ENCODE measurements at places on chromosomes 13 and 19. TPM values are rescaled to one million over a fixed set of nuclear protein-coding genes. Genes with fewer than 3 reads are reported as not detected.

The ANKRD24 gene
- 2.7 TPM for total RNA-seq

The PALM3 gene
- total RNA-seq: 24.1 TPM

The SMIM44 gene
- total RNA-seq: not detected

The PLIN5 gene
- 30.3 TPM for total RNA-seq

The PLK5 gene
- total RNA-seq: not detected

- DNase-seq: peak; percentile 80
These were observed 5.1 kb upstream of the MKNK2 start for GRCh38 chr19:2055931-2056836.

- DNase-seq: peak; percentile 76
These were observed 547 bp upstream of the INTS6 start for GRCh38 chr13:51453207-51453958.

DNA sequence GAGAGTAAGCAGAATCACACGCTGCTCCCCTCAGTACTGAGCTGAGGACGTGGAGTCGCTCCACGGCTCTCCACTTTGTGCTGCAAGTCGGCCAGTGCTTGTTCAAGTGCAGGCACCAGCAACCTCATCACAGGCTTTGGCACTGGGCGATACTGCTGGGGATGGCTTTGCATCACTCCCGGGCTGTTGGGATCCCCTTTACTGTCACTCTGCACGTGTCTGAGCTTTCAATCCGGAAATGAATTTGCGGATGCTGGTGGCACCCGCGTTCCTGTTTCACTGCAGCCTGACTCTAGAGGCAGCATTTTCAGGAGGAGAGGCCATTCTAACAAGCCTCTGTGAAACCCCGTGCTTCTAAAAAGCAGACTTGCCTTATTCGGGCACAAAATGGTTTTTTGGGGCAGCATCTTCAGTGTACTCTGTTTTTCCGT lies 19.1 kb downstream of the SMARCA4 start:
- DNase-seq: no peak

DNA sequence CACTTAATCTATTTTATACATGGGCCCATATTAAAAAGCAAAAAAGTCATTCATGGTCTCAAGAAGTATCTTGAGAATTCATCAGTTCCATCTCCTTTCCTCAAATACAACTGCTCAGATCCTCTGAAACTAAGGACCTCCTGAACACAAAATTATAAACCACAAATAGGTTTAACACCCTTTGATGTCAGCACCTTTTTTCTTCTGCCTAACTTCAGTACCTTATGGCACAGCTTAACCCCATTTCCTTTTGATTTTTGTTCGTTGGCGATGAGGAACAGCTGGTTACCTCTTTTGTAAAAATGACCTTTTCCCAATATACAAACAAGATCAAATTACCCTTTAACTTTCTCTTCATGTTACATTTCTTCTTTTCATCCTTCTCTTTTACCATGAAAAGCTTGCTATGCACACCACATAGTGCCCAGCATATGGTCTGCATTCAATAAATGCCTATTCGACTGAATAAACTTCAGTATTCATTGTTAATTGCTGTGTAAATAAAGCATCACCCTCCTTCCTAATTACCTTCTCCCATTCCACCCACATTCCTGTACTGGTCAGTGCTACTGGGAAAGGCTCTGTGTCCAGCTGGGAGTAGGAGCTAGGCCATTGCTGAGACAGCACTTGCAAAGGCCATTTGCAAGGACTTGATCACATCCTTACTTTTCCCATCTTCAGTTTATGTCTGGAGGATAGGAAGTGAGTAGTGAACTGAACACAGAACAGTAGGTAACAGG lies 317.9 kb downstream of the SHISA2 start:
- DNase-seq: no peak

DNA sequence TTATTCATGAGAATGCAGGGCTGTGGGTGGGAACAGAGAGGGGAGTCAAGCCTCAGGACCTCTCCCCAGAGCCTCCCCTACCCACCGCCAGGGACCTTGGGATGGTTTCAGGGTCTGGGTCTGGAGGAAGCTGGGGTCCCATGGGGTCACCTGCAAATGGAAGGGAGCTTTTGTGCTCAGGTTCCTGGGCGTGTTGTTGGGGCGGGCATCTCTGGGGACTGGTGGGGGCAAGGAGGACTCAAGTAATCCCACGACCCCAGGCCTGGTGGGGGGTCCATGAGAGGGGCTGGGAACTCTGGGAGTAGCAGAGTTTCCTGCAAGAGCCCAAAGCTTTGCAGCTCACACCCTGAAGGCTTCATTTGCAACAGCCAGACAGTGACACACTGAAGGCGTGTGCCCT lies 60.2 kb downstream of the UNC13A start:
- DNase-seq: no peak

DNA sequence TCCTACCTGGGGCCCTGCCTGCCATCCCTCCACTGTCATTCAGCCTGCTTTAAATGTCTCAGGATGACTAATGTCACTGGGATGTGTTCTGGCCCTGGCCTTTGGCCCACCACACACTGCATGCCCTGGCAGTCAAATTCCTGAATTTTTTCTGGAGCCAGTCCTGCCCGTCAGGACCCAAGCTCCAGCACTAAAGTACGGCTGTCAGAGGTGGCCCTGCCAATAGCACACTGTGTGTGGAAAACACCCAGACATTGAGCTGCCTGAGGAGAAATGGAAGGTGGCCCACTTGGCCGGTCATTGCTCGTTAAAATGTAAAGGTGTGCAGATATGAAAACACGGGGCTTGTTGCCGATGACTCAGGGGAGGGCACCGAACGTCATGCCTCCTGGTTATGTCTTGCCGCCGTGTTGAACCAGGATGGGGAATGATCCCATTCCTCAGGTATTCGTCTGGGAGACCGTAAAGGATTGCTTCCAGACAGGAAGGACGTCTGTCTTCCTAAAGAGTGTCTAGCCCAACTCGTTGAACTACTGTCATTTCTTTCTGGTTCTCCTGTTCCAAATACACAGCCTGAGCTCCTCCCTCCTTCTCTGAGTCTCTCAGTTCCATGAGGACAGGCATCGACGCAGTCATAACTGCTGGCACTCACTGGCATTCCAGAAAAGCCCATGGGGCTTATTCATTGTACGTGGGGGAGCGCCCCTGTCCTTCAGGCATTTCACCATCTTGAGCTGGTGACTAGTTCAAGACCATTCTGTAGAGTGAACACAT lies 40.6 kb downstream of the COL4A2 start:
- DNase-seq: no peak

GRCh38 chr19:58088521-58089052 lies 9.4 kb downstream of the ZSCAN18 start:
- no peak for DNase-seq

DNA sequence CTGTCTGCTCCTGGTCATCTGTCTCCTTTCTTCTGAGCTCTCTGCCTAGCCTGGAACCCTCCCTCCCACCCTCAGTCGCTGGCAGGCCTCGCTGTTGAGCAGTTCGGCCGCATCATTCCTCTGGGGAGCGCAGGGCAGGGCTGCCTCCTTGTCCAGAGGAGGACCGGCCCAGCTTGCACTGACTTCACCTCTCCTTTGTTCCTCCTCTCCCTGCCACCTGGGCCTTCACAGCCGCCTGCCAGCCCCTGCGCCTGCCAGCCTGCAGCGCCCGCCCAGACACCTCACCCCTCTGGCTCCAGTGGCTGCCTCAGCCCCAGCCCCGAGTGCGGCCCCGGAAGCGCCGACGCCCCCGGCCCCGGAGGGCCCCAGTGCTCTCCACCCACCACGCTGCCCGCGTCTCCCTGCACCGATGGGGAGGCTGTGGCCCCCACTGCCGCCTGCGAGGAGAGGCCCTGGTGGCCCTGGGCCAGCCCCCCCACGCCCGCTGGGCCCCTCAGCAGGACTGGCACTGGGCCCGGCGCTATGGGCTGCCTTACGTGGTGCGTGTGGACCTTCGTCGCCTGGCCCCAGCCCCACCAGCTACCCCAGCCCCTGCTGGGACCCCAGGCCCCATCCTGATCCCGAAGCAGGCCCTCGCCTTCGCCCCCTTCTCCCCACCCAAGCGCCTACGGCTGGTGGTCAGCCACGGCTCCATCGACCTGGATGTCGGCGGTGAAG lies 7.2 kb downstream of the KMT5C start:
- DNase-seq: no peak

DNA sequence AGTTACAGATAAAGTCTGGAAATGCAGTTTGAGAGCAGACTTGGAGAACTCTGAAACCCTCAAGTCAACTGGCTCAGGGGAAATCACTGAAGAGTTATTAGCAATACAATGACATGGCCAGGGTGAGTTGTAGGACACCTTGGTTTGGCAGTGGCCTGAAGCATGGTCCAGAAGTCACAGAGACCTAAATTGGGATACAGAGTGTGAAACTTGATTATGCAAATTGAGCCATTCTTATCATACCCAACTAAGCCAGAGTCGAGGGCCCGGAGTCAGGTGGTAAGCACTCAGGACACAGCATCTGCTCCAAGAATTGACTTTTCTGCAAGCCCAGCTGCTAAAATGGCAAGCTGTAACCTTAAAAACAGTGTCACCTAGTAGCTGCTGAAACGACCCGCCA lies 224.5 kb downstream of the DCLK1 start:
- DNase-seq: no peak

DNA sequence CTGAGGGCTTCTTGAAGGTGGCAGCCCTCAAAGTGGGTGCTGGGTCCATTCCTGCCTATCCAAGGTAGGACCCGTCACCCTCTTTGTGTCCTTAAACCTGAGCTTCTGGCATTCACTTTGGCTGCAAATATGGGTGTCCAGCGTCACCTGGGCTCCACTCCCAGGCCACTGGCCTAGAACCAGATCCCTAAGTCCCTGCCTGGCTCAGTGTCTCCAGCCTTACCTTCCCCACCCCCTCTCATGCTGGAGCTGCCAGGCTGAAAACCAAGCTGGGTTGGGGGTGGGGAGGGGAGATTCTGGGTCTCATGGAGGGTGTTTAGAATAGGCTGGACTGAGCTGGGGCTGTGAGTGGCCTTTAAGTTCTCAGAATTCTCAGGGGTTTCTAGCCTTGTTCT lies 12.4 kb downstream of the PDE4A start:
- no peak for DNase-seq

DNA sequence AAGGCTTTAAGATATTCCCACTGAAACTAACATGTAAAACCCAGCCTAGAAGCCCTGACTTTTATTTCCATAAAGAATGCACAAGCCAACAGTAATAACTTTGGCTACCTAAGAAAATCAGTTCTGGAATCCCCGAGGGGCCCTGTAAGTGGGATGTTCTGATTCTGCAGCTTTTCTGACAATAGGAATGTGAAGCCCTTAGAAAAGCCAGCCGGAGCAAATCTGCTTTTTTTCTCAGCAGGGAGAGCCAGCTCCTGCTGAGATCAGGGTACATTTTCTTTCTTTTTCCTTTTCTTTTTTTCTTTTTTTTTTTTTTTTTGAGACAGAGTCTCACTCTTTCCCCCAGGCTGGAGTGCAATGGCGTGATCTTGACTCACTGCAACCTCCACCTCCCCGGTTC lies 8.0 kb upstream of the GARRE1 start:
- DNase-seq: no peak

Data from ureter (tissue), 1 donor.